ENCODE measurements at places on chromosomes 6 and 20. TPM values are rescaled to one million over a fixed set of nuclear protein-coding genes. Genes with fewer than 3 reads are reported as not detected.

Gene LY6G5C
- total RNA-seq, result 2.0 TPM

- DNase-seq, result no peak
- no peaks in the 10 kb centered on the region for H3K27me3 ChIP-seq
- no peak overlapping the region for H3K4me3 ChIP-seq
Measured at GRCh38 chr20:32582659-32583580, 2.2 kb downstream of the NOL4L start.

- no peaks in the 10 kb centered on the region for H3K4me1 ChIP-seq
- no peaks in the 10 kb centered on the region for H3K27me3 ChIP-seq
Measured at GRCh38 chr6:119637768-119638167, 288.2 kb upstream of the MAN1A1 start.

GRCh38 chr20:41304424-41305079, 13.0 kb downstream of the ZHX3 start:
- no peaks in the 10 kb centered on the region for H3K36me3 ChIP-seq
- no peak for DNase-seq
- H3K4me3 ChIP-seq, result no peak overlapping the region
- H3K4me1 ChIP-seq, result no peaks in the 10 kb centered on the region

- H3K4me3 ChIP-seq, result no peak overlapping the region
- DNase-seq, result no peak
- no peaks in the 10 kb centered on the region for H3K27me3 ChIP-seq
Measured at GRCh38 chr6:67064323-67064722, 1357.3 kb upstream of the EYS start.

DNA sequence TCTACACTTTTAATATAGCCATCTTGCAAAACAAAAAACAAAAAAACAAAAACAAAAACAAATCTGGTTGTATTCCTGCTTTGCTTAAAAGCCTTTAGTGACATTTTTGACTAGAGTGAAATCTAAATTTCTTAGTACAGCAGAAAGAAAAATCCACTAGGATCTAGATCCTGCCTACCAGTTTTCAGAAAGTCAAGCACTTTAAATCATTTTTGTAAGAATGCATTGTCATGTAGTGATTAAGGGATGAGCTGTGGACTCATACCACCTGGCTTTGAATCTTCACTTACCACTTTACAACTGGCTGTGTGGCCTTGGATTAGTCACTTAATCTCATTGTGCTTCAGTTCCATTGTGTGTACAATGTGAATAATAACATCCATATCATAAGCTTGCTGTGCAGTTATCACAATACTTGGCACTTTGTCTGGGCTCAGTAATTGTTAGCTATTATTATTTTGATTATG, 4.0 kb downstream of the MKKS start:
- H3K4me3 ChIP-seq, result no peak overlapping the region
- peaks cover 9% of the 10 kb centered on the region for H3K4me1 ChIP-seq
- H3K27ac ChIP-seq, result no peak overlapping the region
- no peaks in the 10 kb centered on the region for H3K36me3 ChIP-seq
- no peak for DNase-seq

Gene MLIP
- not detected for total RNA-seq

- no peak for DNase-seq
- H3K27ac ChIP-seq, result no peak overlapping the region
- H3K4me1 ChIP-seq, result no peaks in the 10 kb centered on the region
- peaks cover 2% of the 10 kb centered on the region for H3K27me3 ChIP-seq
Measured at GRCh38 chr6:128882560-128882959, 378 bp upstream of the LAMA2 start.

DNA sequence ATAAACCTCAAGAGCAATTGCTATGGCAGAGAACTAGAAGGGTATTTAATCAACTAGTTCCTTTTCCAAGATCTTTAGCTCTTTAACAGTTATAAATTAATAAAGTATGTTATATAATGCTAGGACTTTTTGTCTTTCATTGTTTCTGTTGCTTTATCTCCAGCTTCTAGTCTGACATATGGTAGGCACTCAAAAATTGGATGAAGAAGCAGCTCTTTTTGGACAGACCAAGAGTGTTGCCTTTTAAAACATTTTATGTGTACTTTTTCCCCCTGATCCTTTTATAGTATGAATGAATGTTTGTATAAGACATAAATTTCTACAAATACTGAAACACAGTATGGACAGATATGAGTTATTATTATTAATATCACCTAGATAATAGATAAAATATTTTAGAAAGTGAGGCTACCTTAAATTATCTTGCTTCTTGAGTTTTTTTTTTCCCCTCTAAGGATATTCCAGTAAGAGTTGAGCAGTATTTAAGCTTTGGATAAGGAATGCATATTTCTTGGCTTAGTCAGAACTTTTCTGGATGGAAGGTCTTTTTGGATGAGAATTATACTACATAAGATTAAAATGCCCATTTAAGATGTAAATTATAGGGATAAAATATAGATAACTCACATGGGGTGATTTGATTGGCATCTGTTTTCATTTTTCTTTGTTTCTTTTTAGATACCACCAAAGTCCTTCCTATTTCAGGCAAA, 16.6 kb downstream of the LAMA2 start:
- no peak for DNase-seq
- no peak overlapping the region for H3K4me3 ChIP-seq

DNA sequence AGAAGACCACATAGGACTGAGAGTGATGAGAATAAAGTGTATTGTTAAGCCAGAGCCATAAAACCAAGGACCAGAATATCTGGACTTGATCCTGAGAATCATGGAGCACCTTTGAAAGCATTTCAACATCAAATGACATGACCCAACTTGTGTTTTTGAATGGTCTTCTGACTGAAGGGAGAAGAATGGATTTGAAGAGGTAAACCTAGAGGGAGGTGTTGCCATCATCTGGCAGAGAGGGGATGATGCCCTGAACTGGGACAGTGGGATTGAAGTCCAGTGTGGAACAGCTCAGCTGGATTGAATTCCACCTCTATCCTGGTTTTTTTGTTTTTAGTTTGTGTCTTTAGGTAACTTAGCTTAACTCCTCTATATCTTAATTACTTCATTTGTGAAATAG, 570.0 kb downstream of the TBC1D32 start:
- H3K4me1 ChIP-seq, result no peaks in the 10 kb centered on the region
- H3K36me3 ChIP-seq, result no peaks in the 10 kb centered on the region
- H3K27me3 ChIP-seq, result no peaks in the 10 kb centered on the region
- no peak overlapping the region for H3K27ac ChIP-seq
- no peak overlapping the region for H3K4me3 ChIP-seq

Gene C2
- total RNA-seq, result 1.3 TPM

- H3K36me3 ChIP-seq, result no peaks in the 10 kb centered on the region
- H3K27ac ChIP-seq, result no peak overlapping the region
- H3K4me1 ChIP-seq, result no peaks in the 10 kb centered on the region
- no peak for DNase-seq
- H3K27me3 ChIP-seq, result no peaks in the 10 kb centered on the region
- H3K4me3 ChIP-seq, result no peak overlapping the region
Measured at GRCh38 chr6:23137611-23138010, 568.2 kb downstream of the HDGFL1 start.

Gene XRN2
- 61.8 TPM for total RNA-seq

- H3K4me3 ChIP-seq, result no peak overlapping the region
- H3K27ac ChIP-seq, result no peak overlapping the region
- peaks cover 39% of the 10 kb centered on the region for H3K36me3 ChIP-seq
- no peaks in the 10 kb centered on the region for H3K4me1 ChIP-seq
- H3K27me3 ChIP-seq, result no peaks in the 10 kb centered on the region
Measured at GRCh38 chr6:33088258-33088930, 12.6 kb downstream of the HLA-DPB1 start.

- DNase-seq, result no peak
- H3K36me3 ChIP-seq, result no peaks in the 10 kb centered on the region
- H3K4me1 ChIP-seq, result peaks cover 8% of the 10 kb centered on the region
- H3K27ac ChIP-seq, result no peak overlapping the region
Measured at GRCh38 chr20:24681634-24682495, 212.4 kb downstream of the SYNDIG1 start.

DNA sequence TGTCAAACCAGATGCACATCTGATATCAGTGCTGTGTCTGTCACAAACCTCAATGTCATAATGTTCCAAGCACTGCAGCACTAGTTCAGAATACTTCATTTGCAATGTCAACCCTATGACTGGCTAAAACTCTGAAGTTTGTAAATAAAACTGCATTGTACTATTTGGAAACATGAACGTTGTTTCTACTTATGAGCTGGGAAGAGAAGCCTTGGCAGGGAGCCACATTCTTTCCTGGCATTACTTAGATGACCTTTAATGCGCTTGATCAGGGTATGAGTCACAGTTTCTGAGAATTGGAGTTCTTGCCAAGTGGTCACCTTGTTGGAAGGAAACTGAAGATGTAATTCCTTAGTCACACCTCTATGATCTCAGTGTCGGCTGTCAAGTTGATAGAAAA, 664.8 kb upstream of the MMS22L start:
- H3K36me3 ChIP-seq, result no peaks in the 10 kb centered on the region
- no peaks in the 10 kb centered on the region for H3K27me3 ChIP-seq
- H3K4me3 ChIP-seq, result no peak overlapping the region
- H3K27ac ChIP-seq, result no peak overlapping the region
- H3K4me1 ChIP-seq, result no peaks in the 10 kb centered on the region
- DNase-seq, result no peak

DNA sequence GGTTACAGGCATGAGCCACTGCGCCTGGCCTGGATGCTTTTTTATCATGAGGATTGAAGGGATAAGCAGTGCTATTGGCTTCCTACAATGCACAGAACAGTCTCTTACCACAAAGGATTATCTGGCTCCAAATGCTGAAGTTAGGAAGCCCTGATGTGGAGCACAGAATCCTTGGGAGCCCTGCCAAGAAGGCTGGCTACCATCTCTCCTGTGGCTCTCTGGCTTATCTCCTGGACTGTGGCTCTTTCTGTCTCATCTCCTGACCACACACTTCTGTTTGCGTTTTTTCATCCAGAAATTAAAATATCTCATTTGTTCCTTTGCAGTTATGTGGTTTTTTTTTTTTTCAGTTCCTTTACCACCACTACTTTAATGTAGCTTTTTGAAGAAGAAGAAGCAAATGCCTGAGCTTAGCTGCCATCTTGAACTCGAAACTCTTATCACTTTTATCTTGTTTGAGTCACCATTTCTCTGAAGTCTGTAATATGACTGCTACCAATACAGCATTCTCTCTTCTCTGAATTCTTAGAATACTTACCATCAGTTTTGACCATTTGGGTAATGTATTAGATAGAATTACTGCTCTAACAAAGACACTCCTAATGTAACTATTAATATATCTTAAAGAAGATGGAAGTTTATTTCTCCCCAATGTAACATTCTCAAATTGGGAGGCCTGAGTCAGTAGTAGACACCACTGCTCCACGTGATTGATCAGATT, 1044.7 kb downstream of the KIF16B start:
- no peak for DNase-seq
- H3K4me1 ChIP-seq, result no peaks in the 10 kb centered on the region
- no peaks in the 10 kb centered on the region for H3K27me3 ChIP-seq

Gene PPP1R3G
- not detected for total RNA-seq

DNA sequence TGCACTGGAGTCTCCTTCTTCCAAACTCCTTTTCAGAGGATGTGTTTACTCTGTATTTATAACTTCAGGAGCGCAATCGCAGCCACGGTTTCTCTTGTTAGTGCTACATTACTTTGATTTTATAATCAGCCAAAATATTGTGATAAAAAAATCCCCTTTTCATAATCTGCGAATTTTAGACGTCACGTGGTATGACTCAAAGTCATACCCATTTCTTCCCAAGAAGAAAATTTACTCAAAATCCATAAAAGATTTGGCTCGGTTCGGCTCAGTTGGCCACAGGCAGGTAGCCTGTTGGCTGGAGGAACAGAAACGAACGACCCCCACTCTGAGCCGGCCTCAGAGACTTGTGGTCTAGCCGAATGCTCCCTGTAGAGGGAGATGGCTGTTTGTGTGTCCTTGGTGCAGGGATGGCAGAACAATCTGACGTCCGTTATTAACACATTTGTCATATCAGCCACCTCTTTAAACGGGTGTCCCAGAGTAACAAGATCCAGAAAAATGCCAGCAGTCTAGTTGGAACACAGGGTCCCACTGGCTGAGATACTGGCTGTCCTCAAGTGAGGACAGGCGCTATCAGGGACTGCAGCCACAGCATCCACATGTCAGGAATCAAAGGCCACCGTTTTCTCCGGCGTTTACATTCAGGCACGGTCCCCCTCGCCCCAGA, 247.6 kb downstream of the DLL1 start:
- no peak for DNase-seq
- no peaks in the 10 kb centered on the region for H3K27me3 ChIP-seq
- H3K36me3 ChIP-seq, result no peaks in the 10 kb centered on the region

DNA sequence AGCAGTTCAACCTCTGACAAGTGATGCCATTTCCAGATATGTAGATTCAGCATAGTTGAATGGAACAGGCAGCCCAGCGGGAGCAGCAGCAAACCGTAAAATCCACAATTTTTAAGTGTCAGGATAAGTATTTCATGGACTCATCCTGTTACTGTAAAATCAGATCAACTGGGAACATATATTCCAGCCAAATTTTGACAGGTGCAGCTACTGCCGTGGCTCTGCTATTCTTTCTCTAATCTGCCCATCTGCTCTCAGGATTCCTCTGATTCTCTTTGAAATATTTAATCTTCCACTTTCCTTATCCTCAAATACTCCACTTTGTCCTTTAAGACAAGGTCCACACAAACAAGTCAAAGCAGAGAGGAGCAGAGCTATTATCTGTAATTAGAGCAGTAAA, 245.4 kb upstream of the ASCC3 start:
- no peak overlapping the region for H3K27ac ChIP-seq
- no peaks in the 10 kb centered on the region for H3K27me3 ChIP-seq
- H3K4me3 ChIP-seq, result no peak overlapping the region
- no peak for DNase-seq

Gene KIFC1
- total RNA-seq, result 2.7 TPM

GRCh38 chr20:4512891-4513550, 208.7 kb upstream of the PRND start:
- no peaks in the 10 kb centered on the region for H3K36me3 ChIP-seq
- no peak for DNase-seq
- no peak overlapping the region for H3K27ac ChIP-seq

GRCh38 chr6:149834513-149835481, 29.4 kb downstream of the LRP11 start:
- no peaks in the 10 kb centered on the region for H3K27me3 ChIP-seq
- H3K36me3 ChIP-seq, result no peaks in the 10 kb centered on the region
- H3K27ac ChIP-seq, result no peak overlapping the region
- H3K4me3 ChIP-seq, result no peak overlapping the region

Gene EPB41L1
- not detected for total RNA-seq

Gene LAMA4
- total RNA-seq, result not detected

GRCh38 chr6:134714113-134714512, 235.8 kb downstream of the ALDH8A1 start:
- H3K27me3 ChIP-seq, result no peaks in the 10 kb centered on the region
- H3K4me3 ChIP-seq, result no peak overlapping the region
- no peaks in the 10 kb centered on the region for H3K36me3 ChIP-seq
- DNase-seq, result no peak

Data from natural killer cell (primary cell).